ENCODE measurements at places on chromosomes 11 and 22.

DNA sequence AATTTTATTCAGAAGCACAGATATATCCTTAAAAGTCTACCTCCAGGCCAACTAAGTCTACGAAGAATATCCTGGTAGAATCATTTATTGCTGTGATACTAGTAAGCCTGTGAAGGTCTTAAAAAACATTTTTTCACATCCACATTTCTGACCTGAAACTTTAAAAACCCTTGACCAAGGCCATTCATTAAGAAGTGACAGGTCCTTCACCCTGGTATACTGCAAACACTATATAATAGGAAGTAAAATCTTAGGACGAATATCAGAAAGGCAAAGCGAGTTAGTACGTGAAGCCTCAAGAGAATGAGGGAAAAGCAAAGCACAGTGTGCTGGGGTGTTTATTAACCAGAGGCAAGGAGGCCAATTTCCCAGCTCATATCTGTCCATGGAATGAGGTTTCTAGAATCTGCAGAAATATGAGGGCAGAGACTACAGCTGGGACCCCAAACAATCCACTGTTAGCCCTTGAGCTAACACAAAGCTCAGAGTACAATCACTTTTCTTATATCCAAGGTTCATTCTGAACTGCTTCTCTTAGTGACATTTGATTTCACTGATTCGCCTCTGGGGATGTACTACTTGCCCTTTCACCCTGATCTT is 71.0 kb downstream of the AMBRA1 start:
- no peak for DNase-seq

DNA sequence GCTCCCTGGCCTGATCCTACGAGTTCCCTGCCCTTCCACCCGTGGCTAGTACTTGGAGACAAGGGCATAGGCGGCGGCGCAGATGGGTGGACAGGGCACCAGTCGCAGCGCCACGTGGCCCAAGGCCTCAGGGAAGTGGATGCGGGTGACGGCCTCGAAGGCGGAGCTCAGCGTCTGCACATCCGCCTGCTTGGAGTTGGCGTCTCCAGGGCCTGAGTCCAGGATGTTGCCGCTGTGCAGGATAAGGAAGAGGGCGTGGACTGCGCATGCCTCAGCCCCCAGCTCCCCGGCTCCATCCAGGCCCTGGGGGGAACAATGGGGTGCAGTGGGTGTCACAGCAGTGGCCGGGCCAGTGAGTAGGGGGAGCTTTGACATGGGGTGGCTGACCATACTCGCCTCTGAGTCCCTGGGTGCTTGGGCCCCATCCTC is 6.6 kb downstream of the PITPNM1 start:
- no peak for DNase-seq

- DNase-seq, result no peak
These were observed 131.6 kb downstream of the MAML2 start for GRCh38 chr11:96211436-96211835.

DNA sequence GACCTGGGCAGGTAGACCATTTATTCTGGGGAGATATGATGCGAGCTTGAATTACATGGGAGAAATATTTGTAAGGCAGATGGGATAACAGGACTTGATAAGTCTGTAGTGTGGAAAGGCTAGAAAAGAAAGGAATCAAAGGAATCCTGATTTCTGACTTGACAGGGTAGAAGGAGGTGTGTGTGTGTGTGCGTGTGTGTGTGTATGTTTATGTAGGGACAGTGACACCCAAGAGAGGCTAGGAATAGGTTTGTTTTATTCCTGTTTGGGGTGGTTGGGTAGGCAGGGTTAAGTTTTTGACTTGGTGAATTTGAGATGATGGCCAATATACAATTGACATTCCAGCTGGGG is 390 bp upstream of the HTATIP2 start:
- no peak for DNase-seq

GRCh38 chr11:29272019-29272654 is 744.7 kb downstream of the KCNA4 start:
- DNase-seq, result no peak

DNA sequence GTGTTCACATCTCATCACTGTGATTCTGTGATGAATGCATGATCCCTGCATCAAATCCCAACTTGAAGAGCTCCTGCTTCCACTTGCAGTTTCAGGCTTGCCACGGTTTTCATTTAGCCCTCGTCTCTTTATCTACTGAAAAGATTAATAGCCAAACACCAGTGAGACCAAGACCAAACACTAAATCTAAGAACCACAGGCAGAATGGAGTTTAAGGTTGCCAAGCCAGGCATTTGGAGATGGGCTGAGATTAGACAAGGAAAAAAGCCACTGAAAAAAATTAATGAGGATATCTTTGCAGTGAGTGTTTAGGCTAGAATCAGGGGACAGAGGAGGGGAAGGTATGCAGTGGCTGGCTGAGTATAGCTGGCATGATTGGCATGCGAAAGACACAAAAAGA is 227.2 kb upstream of the BLID start:
- no peak for DNase-seq

DNA sequence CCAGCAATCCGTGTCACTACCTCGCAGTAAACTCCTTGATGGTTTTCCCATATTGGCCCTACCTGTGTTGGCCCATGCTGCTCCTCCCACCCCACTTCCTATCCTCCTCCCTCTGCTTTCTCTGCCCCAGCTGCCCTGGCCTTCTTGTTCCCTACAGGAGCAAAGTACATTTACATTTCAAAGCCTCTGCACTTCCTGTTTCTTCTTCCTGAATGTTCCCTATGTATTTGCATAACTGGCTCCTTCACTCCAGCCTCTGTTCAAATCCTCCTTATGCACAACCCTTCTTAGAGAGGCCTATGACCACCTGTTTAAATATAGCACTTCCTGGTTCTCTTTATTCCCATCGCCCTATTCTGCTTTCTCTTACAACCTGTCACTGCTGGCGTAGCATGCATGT is 62.2 kb downstream of the PARVA start:
- no peak for DNase-seq

DNA sequence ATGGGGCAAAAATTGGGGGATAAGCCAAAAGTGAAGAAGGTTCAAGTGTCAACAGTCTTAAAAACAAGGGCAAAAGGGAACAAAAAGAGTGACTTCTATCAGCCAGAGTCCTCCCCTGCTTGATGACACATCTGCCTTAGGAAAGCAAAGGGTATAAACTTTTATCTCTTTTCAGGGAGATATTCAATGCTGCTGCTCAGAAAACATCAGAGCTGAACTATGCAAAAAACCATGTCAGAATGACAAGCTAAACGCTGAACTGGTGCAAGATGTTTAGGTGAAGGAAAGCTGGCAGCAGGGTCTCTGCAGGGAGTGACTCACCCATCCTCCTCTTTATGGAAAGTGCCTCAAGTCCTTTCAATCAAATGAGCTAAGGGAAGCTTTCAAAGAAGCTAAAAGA is 24.7 kb downstream of the ALG9 start:
- DNase-seq, result no peak

GRCh38 chr11:31808721-31809540 is 2.2 kb downstream of the PAX6 start:
- no peak for DNase-seq

DNA sequence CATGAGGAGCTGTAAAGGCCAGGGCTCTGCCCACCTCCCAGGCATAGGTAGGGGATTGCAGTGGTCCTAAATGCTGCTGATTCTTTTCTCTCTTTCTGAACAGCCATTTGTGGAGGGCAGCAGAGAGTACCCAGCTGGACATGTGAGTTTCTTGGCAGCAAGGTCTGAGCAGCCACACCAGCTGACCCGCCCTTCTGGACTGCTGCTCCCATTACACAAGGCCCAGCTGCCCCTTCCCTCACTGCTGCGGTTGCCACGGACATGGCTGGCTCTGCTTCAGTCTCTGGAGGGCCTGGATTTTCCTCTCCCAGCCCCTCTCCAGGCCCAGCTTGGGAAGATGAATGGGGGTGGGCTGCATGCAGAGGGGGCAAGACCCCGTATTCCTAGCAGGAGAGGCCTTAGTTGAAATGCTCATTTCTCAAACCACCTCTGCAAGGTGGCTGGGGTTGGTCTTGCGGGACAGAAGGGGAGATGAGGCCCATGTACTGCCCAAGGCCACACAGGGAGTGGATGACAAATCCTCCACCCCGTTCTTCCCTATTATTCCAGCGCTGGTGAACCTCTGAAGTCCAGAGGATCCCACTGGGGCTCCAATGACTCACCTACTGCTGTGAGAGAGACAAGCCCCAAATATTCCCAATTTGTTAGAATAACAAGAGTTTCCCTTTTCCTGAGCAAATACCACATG is 4.6 kb downstream of the LGALS12 start:
- DNase-seq, result no peak

DNA sequence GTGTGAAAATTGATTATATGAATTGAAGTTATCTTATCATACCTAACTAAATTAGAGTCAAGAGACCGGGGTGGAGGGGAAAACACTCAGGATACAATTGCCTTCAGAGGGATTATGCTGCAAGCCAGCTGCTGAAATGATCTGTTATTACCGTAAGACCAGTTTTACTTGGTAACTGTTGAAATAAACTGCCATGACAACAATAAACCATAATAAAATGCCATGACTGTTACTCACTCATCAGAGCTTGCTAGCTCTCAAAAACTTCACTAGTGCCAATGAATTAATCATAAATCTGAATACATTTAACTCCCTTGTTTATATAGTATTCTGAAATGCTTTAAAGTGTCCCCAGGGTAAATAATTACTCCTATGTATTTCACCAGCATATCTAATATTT is 68.2 kb downstream of the CASP12 start:
- DNase-seq, result no peak

GRCh38 chr11:27041141-27041899 is 705 bp downstream of the BBOX1 start:
- DNase-seq, result no peak

GRCh38 chr11:62142043-62142375 is 18.2 kb downstream of the INCENP start:
- no peak for DNase-seq

GRCh38 chr11:15710580-15711275 is 596.0 kb downstream of the INSC start:
- no peak for DNase-seq

DNA sequence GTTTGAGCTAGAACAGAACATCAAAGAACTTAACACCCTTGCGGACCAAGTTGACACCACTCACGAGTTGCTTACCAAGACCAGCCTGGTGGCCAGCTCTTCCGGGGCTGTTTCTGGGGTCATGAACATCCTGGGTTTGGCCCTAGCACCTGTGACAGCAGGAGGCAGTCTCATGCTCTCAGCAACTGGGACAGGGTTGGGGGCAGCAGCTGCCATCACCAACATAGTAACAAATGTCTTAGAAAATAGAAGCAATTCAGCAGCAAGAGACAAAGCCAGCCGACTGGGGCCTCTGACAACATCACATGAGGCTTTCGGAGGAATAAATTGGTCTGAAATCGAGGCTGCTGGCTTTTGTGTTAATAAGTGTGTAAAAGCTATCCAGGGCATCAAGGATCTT is 8.7 kb downstream of the APOL5 start:
- no peak for DNase-seq

DNA sequence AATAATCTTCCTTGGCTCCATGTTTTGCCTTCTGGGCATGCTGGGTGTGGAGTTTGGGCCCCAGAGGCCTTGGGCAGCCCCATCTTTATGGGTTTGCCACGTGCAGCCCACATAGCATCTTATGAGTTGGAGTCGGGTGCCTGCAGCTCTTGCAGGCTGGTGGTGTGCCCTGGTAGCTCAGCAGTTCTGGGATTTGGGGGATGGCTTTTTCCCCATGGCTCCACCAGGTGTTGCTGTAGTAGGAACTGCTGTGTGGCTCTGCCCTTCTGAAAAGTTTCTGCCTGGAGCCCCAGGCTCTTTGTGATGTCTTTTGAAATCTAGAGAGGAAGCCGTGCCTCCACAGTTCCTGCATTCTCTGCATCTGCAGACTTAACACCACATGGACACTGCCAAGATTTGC is 16.8 kb downstream of the EED start:
- DNase-seq, result no peak

- peak; percentile 63 for DNase-seq
These were observed 16.2 kb upstream of the LDLRAD3 start for GRCh38 chr11:35927682-35928081.

DNA sequence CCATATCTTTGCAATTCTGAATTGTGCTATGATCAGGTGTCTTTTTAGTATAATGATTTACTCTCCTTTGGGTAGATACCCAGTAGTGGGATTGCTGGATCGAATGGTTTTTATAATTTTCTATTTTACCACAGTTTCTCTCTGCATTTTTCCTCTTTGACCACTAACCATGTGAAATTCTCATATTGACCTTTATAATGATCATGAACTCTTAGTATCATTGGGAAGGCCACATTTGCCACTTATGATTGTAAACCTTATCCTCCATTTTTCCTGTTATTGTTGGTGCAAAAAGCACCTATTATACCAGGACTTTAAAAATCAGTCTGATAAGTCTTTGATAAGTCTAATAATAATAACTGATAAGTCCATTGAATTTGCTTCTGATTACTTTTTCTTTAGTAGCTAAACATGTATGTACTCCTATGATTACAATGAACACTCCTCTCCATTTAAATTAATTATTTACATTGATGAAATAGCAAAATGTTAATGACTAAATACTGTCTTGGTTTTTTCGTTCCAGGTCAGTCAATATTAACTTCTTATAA is 9.6 kb downstream of the NEAT1 start:
- DNase-seq, result no peak

- no peak for DNase-seq
These were observed 6.4 kb downstream of the CCND1 start for GRCh38 chr11:69647390-69647748.

- DNase-seq, result no peak
These were observed 3.5 kb upstream of the IFITM3 start for GRCh38 chr11:324156-324555.

GRCh38 chr11:130947058-130947457 is 30.8 kb upstream of the SNX19 start:
- DNase-seq, result no peak

DNA sequence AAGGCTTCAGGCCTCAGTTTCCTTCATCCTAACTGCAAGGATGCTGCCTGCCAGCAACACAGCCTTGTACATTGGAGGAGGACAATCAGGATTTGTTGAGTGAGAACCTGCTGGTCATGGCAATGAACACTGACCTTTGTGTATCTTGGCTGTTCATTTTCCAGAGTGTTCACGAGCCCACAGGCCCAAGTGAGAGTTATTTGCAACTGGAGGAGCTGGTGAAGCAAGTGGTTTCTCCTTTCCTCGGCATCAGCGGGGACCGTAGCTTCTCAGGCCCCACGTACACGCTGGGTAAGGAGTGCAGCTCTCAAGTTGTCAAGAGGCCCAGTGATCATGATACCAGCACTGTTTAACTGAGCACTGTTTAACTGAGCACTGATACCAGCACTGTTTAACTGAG is 59.0 kb downstream of the TRAF6 start:
- no peak for DNase-seq

DNA sequence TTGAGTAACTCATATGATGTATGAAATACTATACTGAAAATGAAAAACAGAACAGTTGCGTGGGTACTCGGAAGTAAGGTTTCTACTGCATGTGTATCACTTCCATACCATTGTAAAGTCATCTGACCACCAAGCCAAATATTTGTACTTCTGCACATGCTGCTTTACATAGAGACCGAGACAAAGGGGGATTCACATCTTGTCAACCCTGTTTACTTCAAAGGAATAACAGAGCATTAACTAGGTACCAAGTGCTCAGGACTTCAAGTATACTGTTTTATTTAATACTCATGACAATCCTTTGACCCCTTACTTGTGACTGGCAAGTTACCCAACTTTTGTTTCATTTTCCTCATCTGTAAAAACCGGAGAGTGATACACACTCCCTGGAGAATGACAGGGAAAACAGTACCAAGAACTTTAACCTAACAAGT is 9.9 kb downstream of the MAPK1 start:
- no peak for DNase-seq

GRCh38 chr11:72738199-72739141 is 13.7 kb downstream of the ARAP1 start:
- no peak for DNase-seq
